ENCODE measurements at places on chromosomes 12 and 14.
A peak's percentile ranks its signal among the peaks of the same experiment; 100 is the strongest.

DNA sequence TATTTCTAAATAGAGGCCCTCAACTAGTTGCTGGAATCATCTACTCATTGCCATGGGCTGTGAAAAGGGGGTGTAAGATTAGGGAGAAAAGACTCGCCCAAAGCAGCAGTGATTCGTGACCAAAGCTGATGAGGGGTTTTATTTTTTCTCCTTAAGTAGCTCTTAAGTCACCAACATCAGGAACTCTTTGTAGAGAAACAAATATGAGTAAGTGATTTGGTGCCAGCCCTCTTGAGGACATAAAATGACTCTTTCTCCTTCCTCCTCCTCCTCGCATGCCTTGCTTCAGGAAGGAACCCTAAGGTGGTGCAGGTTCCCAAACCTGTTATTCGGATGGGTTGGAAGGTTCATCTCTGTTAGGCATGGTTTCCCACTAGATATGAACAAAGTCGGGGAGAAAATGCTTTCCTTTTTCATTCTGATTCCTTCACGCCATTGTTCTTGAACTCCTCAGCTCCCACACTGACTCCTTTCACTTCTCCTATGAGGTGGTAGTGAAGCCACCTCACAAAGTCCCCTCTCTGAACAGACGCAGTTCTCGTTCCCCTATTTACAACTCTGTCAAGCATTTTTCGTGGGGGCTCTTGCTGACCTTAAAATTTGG, 113.4 kb downstream of the ETV6 start:
- DNase-seq: no peak

- no peak for DNase-seq
Observed at GRCh38 chr12:112907415-112908157, 824 bp downstream of the OAS1 start.

- no peak for DNase-seq
Observed at GRCh38 chr14:50823051-50823761, 7.8 kb downstream of the NIN start.

DNA sequence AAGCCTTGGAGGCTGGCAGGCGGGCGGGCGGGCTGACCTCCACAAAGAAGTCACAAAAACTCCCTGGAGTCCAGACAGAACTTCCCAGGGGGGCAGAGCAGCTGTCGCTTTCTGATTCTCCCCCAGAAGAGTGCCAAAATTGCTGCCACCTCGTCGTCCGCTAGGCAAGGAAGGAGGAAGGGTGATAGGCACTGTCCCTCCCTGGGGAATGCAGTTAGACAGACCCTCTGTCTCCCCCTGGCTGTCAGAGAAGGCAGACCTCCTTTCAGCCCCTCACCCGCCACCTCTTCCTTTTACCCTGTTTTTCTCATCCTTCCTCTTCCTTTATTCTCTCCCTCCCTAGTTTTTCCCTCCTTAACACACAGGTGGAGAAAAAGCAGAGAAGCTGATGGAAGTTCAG, 18.7 kb downstream of the GRIN2B start:
- DNase-seq: no peak

- no peak for DNase-seq
Observed at GRCh38 chr12:40827683-40828592, 135.7 kb downstream of the CNTN1 start.

DNA sequence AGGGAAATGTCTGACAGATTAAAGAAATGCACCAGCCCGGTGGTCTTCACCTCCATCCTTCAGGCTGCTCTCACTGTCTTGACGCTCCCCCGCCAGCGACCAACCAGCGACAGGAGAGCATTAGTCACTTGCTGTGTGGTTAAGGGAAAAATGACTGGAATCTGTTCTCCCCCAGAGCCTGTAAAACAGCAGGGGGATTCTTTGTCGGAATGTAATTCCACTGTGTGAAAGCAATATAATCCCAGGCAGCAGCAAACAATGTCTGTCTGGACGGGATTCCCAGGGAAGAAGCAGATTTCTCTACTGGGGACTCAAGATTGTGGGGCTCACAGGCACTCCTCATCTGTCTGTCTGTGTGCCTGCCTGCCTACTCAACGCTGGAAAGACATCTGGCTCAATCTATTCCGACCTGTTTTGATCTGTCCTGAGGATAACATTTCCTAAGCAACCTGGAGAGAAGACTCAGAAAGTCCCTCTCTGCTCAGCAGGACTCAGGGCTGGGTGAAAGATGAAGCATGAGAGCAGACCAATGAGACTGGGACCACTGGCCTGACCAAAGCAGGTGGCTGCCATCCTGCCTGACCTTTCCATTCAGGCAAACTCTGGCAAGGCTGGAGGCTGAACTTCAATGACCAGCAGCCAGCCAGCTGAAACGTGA, 54.6 kb downstream of the NUAK1 start:
- no peak for DNase-seq

- no peak for DNase-seq
Observed at GRCh38 chr12:3723916-3724805, 28.7 kb downstream of the CRACR2A start.

DNA sequence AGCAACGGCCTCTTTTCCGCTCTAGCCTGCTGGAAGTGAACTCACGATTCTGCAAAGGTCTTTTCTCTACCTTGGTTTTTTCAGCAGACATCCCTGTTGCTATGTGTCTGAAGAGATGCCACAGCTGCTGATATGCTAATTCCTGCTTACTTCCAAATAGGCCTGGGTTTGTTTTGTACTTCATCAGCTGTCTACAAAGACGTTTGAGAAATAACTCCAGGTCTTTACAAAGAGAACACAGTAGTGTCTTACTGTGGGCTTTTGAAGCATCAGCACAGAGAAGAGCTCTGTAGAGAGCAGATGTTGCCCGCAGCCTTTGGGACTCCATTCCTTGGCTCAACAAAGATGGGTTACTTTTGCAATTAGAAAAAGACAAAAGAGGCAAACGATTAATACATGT, 1366.5 kb downstream of the AACS start:
- DNase-seq: no peak

GRCh38 chr14:55329999-55330710, 58.9 kb downstream of the FBXO34 start:
- no peak for DNase-seq

DNA sequence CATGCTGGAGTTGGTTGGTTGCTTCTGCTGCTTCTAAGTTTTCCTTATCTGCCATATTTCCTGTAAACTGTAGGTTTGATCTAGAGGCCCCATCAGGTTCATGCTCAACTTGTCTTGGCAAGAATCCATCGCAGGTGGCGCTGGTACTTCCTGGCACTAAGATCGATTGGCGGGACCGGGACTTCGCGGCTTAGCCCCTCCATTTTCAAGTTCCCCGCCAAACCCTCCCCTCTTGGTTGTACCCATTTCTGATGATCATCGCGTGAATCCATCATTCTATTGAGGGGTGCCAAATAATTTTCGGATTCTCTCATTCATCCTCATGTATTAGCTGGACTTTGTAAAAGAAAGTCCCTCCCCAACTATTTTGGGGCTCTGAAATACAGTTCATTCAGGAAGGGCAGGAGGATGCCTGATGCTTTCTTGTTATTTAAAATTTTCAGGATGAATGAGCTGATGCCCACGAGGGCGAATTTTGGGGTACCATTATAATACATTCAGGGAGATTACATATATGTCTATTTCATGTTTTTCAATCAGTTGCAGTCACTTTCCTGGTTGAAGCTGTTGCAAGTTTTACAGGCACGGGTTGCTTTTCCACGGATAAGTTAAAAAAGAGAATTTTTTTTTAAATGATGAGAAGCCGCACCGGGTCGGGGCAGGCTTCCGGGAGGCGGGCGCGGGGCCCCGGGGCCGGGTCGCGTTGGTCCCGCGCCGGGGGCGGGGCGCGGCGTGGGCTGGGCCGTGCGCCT, 395 bp upstream of the BRI3BP start:
- peak; percentile 71 for DNase-seq
